Left ventricle myocardium superior (tissue), 1 donor: ENCODE measurements at places on chromosomes 1 and 21. TPM values are rescaled to one million over a fixed set of nuclear protein-coding genes. Genes with fewer than 3 reads are reported as not detected.

FMN2 gene
- not detected for total RNA-seq

PLA2G2F gene
- total RNA-seq: not detected

FMO1 gene
- 0.59 TPM for total RNA-seq

KRTAP10-1 gene
- total RNA-seq: not detected
